ENCODE measurements at places on chromosomes 6 and 20.

DNA sequence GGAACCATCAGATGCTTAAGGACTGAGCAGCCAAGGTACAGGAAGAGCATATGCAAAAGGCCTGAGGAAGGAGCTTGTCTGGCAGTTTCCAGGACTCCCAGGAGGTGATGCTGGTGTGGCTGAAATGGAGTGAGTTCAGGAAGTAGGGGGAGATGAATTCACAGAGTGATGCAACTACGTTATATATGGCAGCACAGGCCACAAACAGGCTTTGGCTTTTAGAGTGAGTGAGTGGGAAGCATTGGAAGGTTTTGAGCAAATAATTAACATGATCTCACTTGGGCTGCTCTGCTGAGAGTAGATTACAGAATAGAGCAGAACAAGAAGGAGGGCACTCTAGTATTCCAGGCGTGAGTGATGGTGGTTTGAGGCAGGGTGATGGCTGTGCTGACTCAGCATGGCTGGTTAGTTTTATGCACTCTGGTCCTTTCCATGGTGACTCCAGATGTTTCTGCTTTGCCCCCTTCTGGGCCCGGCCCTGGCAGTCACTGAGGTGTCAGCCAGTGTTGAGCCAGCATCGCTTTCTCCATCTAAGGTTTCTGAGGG, 6.5 kb downstream of the BTN2A2 start:
- no peak for DNase-seq

DNA sequence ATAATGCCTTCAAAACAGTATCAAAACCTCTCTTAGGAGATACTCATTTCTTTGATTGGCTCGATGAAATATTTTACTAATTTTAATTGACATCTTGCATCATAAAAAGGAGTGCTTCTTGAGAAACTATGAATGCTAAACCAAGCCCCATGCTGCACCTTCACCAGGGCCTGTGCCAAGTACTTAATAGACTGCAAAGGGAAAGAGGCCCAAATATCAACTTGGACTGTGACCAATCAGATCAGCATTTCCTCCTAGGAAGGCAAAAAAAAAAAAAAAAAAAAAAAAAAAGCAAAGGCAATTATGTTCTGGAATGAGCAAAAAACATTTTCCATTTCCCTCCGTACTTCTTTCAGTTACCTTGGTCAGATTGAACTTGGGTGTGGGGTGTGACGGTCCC, 253.0 kb upstream of the SOX4 start:
- no peak for DNase-seq

DNA sequence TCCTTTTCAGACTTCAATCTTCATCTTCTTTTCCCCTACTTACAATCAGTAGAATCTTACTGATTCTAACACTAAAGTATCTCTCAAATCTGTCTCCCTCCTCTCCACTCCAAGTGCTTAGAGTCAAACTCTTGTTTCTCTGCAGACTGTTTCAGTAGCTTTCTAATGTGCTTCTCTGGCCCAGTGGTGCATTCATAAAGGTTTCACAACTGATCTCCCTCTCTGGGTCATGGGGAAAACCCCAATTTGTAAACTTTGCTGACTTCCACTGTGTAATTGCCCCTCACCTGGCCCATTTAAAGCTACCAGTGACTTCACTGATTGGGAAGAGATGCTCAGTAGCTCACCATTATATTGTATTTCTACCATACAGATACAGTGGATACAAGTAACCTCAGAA, 183.6 kb downstream of the FAXC start:
- no peak for DNase-seq

- no peak for DNase-seq
These were observed 84.5 kb upstream of the QKI start for GRCh38 chr6:163329991-163330390.

DNA sequence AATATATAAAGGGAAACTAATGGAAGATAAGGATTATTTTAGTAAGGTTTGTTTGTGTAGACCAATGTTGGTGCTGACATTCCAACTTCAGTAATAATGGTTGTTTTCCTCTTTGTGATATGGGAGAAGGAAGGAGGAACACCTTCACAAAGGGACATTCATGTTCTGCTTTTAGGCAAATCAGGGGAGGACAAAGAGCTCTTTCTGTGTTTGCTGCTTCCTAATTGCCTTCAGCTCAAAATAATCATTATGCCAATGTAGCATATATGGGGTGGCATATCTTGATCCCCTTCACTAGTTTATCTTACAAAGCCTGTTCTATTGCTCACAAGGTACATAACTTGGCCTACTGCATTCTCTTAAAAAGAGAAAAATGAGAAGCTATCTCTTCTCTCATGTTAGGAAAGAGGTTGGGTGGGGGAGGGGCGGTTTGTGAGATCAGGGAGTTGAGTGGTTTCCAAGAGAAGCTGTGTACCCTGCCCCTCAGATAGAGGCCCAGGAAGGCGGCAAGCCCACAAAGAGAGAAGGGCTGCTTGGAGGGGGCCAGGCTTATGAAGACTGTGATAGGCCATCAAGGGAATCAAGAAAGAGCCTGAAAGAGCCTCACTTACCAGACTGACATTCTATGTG, 4.7 kb upstream of the ADGRG6 start:
- no peak for DNase-seq

DNA sequence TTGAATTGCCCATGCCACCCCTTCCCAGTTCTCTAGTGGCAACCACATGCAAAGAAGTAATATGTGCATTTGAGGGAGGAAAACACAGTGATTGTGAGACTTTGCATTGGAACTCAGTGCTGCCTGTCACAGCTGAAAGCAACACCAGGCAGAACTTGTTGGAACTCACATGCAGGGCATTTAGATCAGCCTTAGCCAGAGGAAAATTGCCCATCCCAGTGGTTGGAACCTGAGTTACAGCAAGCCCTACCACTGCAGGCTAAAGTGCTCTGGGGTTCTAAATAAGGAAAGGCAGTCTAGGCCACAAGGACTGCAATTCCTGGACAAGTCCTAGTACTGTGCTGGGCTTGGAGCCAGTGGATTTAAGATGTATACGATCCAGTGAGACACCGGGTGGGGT, 245.3 kb upstream of the UFL1 start:
- DNase-seq = no peak
